ENCODE measurements at places on chromosomes 11 and 22. TPM values are rescaled to one million over a fixed set of nuclear protein-coding genes. Genes with fewer than 3 reads are reported as not detected.

Gene OR8G5
- not detected for polyA plus RNA-seq

Gene ZFPL1
- polyA plus RNA-seq: 36.2 TPM

Gene SLC22A8
- not detected for polyA plus RNA-seq

Gene MIOX
- polyA plus RNA-seq: not detected

Data from naive B cell (primary cell).